HAP-1 (cell line): ENCODE measurements at places on chromosomes 11 and 22.

DNA sequence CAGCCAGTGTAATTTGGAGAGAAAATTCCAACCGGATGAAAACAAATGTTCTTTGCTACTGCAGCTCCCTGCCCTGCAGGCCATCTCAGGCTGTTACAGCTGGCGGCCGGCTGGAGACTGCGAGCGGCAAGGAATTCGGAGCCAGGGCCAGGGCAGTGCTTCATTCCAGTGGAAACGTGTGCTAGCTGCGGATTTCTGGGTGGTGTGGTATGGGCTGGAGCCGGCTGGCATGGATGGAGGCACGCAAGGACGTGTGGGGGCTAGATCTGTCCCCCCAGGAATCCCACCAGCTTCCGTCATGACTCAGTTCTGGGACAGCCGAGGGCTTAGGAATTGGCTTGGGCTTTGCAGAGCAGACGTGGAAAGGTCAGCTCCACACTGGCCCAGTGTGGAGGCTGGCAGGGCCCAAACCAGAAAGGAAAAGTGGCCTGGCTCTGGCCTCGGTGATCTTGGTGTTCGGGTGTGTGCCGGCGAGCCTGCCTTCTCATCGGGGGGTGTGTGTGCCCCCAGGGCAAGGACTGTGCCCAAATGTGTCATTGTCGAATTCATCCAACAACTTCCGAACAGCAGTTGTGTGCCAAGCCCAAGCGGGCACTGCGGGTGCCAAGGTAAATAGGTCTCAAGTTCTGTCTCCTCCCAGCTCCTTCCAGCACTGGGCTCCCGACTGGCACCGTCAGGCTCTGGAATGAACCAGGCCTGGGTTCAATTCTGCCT lies 48.1 kb upstream of the SHISAL1 start:
- no peak for DNase-seq

- no peak for DNase-seq
Observed at GRCh38 chr22:41499624-41500280, 30.8 kb downstream of the ACO2 start.

GRCh38 chr22:20671409-20672081 lies 102.4 kb upstream of the SERPIND1 start:
- DNase-seq = no peak

DNA sequence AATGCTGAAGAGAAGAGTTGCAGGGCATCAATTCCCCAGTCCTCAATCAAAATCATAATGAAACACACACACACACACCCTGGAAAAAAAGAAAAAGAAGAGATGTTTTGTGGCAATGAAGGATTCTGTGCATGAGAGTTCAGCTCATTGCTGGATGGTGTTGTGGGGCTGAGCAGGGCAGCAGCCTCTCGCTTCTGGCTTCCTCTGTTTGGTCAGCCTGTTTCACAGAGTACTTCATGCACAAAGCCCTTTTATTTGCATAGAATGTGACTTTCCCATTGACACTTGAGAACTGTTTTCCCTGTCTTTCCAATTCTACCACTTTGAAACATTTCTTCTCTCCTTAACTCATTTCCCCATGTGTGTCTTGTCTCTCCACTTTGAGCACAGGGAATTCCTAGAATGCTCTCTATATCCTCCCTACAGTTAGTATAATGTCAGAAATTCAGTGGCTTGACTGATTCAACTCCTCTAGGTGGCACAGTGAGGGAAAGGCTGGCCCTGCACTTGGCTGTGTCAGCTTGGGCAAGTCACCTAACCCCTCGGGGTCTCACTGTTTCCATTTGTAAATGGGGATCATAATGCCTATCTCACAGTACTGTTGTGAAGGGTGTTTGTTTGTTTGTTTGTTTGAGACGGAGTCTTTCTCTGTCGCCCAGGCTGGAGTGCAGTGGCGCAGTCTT lies 25.4 kb upstream of the BSX start:
- no peak for DNase-seq

DNA sequence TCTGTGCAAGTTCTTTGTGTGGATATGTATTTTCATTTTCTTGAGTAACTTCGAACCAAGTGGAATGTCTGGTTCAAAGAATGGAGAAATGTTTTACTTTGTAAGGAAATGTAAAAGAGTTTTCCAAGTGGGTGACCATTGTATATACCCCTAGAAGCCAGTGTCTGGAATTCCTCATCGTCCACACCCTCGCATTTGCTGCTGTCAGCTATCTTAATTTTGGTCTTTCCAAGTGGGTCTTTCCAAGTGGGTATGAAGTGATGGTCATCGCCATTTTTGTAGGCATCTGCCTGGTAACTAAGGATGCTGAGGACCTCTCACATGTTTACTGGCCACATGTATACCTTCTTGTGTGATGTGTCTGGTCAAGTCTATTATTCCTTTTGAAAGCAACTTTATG lies 547.5 kb downstream of the TBC1D22A start:
- no peak for DNase-seq

- peak; percentile 79 for DNase-seq
Observed at GRCh38 chr11:107858217-107859070, at the start of gene SLC35F2. Gene SLC35F2 (minus strand): TSS chr11:107858787. CDS start chr11:107858767, 20 bp downstream.

- DNase-seq = no peak
Observed at GRCh38 chr11:85619499-85619898, 7.6 kb downstream of the DLG2 start.

- DNase-seq = no peak
Observed at GRCh38 chr11:86209806-86210657, 34.5 kb upstream of the EED start.

- no peak for DNase-seq
Observed at GRCh38 chr11:73001615-73002014, 140.5 kb downstream of the FCHSD2 start.

- peak; percentile 77 for DNase-seq
Observed at GRCh38 chr22:38700270-38700788, 414 bp downstream of the JOSD1 start.

DNA sequence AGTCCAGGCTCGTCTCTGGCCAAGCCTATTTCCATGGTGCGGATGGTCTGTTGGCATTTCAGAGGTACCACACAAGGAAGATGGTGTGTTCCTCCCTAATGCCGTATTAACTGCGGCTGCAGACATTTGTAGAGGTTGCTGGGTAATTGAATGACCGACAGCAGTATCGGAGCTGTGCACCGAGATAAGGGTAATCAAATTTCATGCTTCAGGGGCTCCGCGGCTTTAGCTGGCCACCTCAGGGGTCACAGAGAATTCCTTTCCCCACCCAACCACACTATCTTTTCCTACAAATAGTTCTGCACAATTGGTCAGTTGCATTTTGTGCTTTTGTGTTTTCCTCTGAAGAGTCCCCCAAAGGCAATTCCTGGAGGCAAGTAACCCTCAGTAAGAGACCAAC lies 297.4 kb downstream of the OPCML start:
- DNase-seq = no peak

GRCh38 chr11:34502949-34503348 lies 10.6 kb downstream of the ELF5 start:
- DNase-seq = no peak

DNA sequence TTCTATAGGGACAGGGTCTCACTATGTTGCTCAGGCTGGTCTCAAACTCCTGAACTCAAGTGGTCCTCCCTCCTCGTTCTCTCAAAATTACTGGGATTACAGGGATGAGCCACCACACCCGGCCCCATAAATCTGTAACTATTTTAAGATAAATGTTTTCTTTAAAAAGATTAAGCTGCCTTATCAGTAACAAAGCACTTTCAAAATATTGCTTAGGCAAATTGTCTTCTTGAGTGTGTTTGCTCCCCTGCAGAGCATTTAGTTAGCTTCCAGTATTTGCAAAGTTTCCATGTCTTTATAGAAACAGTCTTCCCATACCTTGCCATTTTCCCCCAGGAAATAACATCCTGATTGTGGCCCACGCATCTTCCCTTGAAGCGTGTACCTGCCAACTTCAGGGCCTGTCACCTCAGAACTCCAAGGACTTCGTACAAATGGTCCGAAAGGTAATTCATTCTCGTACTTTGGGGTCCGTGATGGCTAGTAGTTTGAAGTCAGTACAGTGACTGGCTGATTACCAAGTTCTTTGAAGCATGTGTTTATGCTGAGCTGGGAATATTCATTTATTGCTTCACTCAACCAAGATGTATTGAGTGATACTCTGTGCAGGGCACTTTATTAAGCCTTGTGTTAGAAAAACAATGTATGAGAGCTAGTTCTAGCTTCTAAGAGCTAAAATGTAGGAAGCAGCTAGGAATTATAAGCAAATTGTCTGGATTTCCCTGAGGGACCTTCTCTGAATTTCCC lies 30.4 kb upstream of the CRTAM start:
- DNase-seq = no peak

GRCh38 chr11:28526406-28526751 lies 418.2 kb downstream of the METTL15 start:
- no peak for DNase-seq

DNA sequence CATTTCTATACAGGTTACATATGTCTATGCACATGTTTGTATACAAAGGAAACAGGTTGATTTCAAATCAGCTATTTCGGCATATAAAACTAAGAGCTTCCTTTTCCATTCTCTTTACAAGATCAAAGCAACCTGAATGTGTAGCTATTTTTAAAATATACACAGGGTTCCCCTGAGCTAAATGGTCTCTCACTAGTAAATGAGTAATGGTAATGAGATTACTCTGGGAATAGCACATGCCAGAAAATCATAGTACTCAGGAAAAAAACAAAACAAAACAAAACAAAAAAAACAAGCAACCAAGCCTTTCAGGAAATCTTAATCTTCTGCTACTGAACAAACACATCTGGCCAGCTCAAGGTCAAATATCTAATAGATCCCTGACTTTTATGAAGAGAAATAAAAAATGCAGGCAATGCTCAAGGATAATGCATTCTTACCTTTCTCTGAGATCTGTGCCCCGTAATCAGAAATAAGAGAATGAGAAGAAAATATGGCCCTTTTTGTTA lies 156.6 kb upstream of the POU2AF2 start:
- no peak for DNase-seq

GRCh38 chr11:73445980-73446379 lies 69.8 kb downstream of the RELT start:
- DNase-seq = no peak

DNA sequence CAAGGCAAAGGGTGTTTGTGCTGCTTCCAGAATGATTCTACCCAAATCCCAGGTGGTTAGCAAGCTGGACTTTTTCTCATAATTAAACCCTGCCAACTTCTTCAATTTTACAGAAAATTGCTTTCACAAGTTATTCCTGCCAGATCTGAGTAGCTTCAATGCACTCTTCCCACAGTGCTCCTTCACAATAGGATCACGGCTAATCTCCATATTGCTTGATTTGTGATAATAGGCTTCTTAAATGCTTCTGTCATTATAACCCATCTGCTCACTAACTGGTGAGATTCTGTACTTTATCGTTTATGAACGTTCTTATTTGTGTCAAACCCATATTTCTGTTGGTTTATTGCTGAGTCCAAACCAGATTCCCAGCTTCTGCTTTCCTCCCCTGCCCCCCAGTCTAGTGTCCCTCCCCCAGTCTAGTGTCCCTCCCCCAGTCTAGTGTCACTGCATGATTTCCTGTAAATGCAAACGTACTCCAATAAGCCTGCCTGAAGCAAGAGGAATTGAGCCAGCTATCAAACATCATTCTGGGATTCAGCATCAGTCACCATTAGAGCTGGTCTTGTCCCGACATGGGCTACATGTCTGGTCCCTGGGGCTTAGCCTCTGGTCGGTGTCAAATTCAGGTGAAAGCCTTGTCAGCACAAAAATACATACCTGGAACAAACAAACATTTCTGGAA lies 14.0 kb downstream of the MMP3 start:
- DNase-seq = no peak

- no peak for DNase-seq
Observed at GRCh38 chr11:108018708-108019107, 10.0 kb downstream of the CUL5 start.

- DNase-seq = no peak
Observed at GRCh38 chr11:79237703-79238102, 203.1 kb downstream of the TENM4 start.

GRCh38 chr11:70352601-70353000 lies 45.7 kb upstream of the CTTN start:
- no peak for DNase-seq

DNA sequence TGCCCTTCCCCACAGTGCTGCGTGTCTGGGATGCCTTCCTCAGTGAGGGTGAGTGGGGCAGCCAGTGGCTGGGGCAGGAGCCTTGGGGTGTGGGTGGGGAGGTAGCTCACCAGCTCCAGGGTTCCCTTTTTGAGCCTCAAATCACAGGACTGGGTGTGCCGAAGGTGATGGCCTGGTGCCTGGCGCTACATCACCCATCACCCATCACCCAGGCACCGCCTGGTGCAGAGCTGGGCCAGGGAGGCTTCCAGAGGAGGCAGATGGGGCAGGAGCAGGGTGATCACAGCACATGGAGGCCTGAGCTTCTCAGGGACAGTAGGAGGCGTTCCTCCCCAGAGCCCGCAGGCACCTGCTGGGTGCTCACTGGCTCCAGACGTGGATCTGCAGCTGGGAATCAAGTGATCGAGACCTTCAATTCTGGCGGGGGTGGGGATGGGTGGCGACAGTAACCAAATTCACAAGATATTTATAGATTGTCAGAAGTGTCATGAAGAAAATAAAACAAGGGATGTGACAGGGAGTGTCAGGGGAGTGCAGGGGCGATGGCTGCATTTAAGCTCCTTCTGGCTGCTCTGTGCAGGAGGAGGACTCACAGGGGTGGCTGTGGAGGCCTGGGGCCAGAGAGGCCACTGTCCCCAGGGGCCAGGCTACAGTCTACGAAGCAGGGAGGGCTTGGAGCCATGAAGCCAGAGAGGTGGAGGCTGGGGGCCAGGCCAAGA lies 3.2 kb downstream of the TBC1D10C start:
- DNase-seq = no peak

GRCh38 chr11:101296896-101297295 lies 167.3 kb upstream of the PGR start:
- DNase-seq = no peak

GRCh38 chr11:16984229-16984628 lies 30.0 kb downstream of the PLEKHA7 start:
- no peak for DNase-seq

DNA sequence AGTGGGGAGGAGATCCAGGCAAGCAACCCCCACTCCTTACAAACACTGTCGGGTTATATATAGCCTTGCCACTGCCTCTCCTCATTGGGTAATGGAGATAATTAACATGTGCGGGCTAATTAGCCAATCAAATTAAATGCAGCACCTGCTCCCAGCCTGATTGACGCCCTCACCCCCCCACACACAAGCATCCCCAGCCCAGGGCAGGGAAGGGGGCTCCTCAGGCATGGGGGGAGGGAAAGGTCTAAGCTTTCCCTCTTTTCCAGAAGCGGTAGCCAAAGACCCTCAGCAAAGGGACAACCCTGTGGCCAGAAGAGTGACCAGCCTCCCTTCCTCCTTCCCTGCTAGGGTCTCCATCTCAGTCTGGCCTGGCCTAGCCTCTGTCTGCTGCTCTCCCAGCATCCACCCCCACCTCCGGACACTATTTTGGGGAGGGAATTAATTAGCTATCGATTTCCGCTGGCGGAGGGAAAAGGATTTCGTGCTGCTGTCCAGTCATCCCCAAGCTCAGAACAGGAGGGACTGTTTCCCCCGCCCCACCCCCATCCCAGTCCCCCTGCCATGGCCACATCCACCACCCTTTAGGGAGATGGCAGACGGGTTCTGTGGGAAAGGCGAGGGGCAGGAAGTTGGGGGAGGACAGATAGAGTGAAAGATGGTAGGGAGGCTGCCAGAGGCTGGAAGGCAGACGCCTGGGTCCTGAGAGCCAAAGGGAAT lies 7.1 kb downstream of the NRXN2 start:
- DNase-seq = no peak
